Left ventricle myocardium inferior (tissue), 1 donor: ENCODE measurements at places on chromosomes 11 and 22. TPM values are rescaled to one million over a fixed set of nuclear protein-coding genes. Genes with fewer than 3 reads are reported as not detected.
A peak's percentile ranks its signal among the peaks of the same experiment; 100 is the strongest.

DNA sequence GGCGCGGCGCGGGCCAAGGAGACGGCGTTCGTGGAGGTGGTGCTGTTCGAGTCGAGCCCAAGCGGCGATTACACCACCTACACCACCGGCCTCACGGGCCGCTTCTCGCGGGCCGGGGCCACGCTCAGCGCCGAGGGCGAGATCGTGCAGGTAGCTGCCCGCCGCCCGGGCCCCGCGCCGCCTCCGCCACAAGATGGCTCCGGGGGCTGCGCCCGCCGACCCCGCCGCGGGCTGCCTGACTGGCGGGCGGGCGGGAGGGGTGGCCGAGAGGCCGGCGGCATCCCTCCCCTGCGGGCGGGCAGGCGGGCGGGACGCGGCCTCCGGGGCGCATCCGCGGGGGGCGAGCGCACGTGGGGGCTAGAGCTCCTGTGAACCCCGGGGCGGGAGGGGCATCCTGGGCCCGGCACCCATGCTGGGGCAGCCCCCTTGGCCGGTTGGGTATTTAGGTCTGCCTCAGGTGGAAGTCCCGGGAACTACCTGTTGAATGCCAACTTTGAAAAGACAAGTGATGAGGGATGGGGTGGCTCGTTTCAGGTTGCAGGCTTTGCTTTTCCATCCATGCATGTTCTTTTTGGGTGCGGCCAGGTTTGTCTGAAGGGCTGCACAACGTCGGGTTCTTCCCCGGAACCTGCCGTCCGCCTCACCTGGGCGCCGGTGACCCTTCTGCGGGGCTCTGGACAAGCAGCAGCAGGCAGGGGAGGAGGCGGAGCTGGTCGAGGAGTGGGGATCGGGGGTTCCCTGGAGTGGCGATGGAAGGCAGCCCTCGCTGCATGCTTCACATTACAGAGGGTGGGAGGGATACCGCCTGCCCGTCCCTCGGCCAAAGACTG, 760 bp downstream of the ZNRF3 start:
- DNase-seq, result peak; percentile 37

GRCh38 chr22:46637711-46638600, 17.8 kb downstream of the GRAMD4 start:
- no peak for DNase-seq

DNA sequence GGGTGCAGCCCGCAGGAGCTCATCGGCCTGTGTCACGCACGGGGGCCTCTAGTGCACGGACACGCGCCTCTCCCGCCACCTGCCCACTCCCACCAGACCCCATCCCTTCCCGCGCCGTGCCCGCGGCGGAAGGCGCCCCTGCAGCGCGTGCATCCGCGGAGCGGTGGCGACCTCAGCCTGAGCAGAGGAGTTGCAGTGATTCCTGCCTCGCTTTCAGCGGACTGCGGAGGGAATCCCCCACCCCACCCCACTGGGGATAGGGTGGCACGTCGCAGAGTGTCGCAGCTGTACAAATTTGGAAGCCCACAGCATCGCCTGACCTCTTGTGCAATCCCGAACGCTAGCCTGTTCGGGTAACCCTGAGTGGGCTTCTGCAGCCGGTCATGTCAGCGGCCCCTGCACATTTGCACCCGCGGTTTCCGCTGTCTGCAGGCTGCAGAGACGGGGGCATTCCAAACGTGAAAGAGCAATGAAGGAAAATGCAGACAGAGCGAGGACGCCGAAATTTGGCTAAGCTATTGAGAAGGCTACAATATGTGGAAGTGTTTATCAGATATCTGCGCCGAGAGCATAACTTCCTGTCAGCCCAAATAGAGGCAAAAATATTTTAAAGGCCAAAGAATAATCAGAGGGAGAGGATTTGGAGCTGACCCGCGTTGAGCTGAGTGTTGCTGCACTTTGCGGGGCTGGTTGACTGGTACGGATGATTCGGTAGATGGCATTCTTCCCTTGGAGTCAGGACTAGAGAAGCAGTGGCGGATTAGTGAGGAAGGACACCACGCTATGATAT, 617 bp upstream of the ARHGAP20 start:
- DNase-seq, result no peak

DNA sequence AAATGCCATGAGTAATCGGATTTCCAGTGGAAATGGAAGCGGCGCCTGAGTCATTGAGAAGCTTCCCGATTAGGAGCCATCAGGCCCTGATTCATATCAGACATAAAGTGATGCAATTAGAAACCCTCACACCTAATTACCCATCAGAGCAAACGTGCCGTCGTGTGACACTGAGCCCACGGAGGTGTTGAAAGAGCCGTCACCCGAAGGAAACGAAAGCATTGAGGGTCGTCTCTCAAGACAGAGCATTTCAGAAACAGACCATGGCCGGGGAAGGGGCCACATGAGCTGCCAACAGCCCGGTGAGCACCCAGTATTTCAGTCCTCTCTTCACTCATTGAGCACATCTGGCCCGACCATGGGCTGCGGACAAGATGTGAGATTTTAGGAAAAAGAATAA, 829.3 kb downstream of the TBC1D22A start:
- DNase-seq, result no peak

GRCh38 chr22:20008221-20008995, 8.2 kb downstream of the ARVCF start:
- DNase-seq, result no peak

DNA sequence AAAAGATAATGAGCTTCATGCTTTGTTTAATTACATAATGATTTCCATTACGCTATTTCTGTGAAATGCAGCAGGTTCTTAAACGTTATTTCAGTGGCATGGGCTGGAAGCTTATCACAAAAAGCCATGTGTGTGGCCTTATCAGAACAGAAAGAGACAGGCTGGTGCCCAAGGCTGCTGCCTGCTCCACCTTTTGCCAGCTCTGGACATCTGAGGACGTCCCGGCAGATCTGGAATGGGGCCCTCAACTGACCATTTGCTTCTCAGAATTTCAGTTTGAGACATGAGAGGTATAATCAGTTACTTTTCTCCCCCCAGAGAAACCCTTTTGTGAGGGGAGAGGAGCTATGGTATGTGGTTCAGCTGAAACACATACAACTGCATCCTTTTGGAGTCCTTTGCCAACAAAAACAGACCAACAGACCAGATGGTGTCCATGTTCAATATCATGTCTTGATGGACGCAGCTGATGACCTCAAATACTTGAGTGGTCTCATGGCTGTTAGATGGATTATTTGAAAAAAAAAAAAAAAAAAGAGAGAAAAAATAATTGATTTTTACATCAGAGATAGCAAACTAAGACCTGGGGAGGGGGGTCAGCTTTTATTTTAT, 8.6 kb downstream of the CDPF1 start:
- no peak for DNase-seq

DNA sequence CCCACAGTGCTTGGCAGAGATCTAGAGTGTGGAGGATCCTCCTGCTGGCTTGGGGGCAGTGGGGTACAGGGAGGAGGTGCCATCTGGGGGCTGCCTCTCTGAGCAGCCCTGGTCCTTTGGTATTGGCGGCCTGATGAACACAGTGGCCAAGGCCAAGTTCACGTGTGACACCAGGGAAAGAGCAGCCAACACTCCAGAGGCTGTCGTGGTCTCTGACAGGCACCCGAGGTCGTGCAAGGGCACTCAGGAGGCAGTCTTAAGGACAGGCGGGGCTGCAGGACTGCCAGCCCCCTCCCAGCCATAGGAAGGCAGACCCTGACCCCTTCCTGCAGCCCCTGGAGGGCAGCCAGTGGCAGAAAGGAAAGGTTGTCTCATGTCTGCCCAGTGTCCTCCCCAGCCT, 30.7 kb downstream of the PHF21B start:
- no peak for DNase-seq

GRCh38 chr22:30887453-30887852, 81.1 kb downstream of the MORC2 start:
- peak; percentile 2 for DNase-seq

DNA sequence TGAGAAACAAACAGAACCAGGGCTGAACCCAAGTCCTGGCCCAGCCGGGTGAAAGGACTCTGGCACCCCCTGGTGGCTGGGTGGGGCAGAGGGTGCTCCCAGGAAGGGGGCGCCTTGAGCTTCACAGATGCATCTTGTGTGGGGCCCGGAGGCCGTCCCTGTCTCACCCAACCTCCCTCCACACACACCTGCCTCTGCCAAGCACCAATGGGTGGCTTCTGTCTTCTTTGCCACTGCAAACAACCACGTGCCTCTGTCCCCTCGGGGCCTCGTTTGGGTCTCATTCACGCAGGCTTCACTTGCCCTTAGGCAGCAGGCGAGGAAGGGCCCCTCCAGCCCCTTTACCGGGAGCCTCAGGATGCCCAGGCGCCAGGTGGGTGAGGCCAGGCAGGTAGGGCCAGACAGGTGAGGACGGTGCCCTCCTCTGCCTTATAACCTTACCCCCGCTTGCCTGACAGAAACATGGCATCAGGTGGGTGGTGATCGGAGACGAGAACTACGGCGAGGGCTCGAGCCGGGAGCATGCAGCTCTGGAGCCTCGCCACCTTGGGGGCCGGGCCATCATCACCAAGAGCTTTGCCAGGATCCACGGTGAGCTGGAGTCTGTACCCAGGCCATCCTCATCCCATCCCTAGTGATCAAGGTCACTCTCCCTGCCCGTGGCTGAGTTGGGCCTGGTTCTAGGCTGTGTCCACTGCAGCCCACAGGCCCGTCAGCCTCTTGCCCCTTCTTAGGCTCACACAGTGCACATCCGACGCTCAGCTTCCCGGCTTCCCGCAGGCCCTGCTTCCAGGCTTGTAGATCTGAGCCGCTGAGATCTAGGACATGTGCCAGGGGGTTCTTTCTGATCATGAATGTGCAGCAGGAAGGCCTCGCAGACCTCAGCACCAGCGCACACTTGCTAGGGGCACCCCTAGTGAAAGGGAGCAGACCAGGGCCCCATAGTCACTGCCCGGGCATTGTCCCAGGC, 17.2 kb downstream of the POLR3H start:
- DNase-seq, result peak; percentile 50

DNA sequence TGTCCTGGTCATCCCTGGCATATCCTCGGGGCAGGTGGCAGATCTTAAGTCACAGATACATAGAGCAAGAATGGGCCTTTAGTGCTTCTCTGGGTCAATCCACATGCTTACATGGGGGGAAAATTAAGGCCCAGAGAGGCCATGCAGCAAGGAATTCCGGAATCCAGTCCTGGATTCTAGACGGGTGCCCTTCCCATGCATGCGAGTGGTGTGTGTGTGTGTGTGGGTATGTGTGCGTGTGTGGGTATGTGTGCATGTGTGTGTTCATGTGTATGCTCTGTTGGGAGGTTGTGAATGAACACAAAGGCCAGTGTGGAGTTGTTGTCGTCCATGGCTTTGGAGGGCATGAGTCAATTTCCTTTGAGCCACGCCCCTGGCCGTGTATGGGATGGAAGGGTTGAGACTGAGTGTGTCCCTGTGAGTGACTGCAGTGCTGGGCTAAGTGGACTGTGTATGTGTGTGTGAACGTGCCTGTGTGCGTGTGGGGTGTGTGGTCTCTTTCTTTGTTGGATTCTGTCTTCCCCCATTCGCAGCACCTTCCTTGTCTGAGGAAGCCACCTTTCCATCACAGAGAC, 33.4 kb upstream of the EIF3D start:
- DNase-seq, result no peak

- DNase-seq, result no peak
These were observed 780 bp upstream of the SLC15A3 start for GRCh38 chr11:60952742-60953170.

DNA sequence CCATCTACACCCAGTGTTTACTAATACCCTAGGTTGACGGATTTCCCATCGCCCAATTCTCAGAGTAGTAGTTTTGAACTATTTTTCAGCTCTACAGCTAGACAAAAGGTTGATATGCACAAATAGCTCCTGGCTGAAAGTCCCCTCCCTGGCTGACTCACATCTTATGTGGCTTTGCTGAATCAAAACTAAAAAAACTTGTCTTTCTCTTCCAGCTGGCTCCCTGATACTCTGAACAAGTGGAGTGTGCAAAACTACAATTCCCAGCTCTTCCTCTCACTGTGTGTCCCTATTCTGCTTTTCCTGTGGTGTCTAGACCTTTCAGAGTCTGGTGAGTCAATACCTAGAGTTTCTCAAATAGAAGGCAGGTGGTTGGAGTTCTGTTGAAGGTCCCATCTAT, 12.7 kb upstream of the LARGE1 start:
- no peak for DNase-seq

DNA sequence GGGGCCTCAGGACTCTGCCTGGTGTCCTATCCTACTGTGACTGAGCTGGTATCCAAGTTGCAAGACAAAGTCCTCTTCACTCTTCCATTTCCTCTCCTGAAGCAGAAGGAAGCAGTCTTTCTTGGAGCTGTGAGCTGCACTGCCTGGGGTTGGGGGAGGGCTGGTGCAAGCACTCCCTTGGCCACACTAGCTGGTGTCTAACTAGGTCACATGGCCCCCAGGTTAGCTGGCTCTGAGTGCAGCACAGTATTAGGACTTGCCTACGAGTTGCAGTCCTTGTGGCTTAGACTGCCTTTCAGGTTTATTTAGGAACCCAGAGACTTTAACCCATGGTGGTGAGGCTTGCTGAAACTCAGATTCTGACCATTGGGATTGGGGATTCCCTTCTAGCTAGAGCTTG, 138.9 kb downstream of the NELL1 start:
- no peak for DNase-seq

DNA sequence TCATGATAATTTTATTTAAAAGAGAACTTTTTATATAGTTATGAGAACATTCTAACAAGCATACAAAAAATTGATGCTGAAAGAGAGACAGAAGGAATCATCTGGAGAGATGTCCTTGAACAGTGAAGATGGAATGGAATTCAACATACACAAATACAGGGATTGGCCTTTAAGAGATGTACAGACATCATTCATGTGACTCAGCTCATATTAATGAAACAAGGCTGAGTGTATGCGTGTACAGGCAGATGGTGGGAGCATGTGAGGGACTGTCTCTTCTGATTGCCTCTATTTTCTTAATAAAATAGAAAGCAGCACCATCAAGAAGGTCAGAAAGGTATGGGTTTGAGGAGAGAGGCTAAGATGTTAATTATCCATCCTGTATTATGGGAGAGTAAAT, 793.3 kb downstream of the CNTN5 start:
- DNase-seq, result no peak

- DNase-seq, result no peak
These were observed 2.1 kb downstream of the AIP start for GRCh38 chr11:67484847-67485311.

The SCGB1D2 gene
- total RNA-seq, result 1.6 TPM

The PKP3 gene
- total RNA-seq, result 0.52 TPM

The WNT11 gene
- 22.7 TPM for total RNA-seq

The ENTHD1 gene
- not detected for total RNA-seq

The OR5P2 gene
- total RNA-seq, result not detected

The RPS6KA4 gene
- 16.8 TPM for total RNA-seq

The KRTAP5-3 gene
- total RNA-seq, result not detected
